Activated CD4-positive, CD25-positive, alpha-beta regulatory T cell (primary cell): ENCODE measurements at places on chromosomes 13 and 19.

- DNase-seq: no peak
Observed at GRCh38 chr13:105925496-105925895, 610.0 kb downstream of the EFNB2 start.

- no peak for DNase-seq
Observed at GRCh38 chr13:53112522-53112921, 83.9 kb downstream of the OLFM4 start.

GRCh38 chr13:48412881-48413351 is at the start of gene LPAR6:
Gene LPAR6 (minus strand): TSS chr13:48413113. CDS start chr13:48412423, 690 bp downstream.
- DNase-seq: no peak

GRCh38 chr13:97539651-97540610 is 106.0 kb downstream of the RAP2A start:
- DNase-seq: no peak

DNA sequence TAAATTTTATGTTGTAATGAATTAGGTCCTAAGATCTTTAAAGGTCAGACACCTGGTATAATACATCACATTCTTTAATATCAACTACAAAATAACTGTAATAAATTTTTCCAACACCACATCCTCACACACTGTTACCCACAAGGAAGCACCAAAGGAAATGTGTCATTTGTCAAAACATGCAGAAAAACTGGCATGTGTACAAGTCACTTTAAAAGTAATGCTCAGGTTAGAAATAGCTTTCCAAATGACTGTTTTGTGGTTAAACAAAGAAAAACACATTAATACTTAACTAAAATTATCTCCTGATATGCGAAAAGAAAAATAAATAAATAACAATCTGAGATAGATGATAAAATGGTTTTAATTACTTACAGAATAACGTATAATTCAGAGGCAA is 74.7 kb downstream of the MZT1 start:
- no peak for DNase-seq
